Thyroid gland (tissue), 4 donors: ENCODE measurements at places on chromosomes 16 and 17. TPM values are rescaled to one million over a fixed set of nuclear protein-coding genes. Genes with fewer than 3 reads are reported as not detected.

GPATCH8 gene
- total RNA-seq, result 62.3 TPM

- H3K4me1 ChIP-seq, result peaks cover under 1% of the 10 kb centered on the region
- no peaks in the 10 kb centered on the region for H3K27me3 ChIP-seq
- no peak overlapping the region for H3K4me3 ChIP-seq
- DNase-seq, result no peak
- no peak overlapping the region for H3K27ac ChIP-seq
These were observed 6.3 kb upstream of the PSMD7 start for GRCh38 chr16:74290356-74290755.

DNA sequence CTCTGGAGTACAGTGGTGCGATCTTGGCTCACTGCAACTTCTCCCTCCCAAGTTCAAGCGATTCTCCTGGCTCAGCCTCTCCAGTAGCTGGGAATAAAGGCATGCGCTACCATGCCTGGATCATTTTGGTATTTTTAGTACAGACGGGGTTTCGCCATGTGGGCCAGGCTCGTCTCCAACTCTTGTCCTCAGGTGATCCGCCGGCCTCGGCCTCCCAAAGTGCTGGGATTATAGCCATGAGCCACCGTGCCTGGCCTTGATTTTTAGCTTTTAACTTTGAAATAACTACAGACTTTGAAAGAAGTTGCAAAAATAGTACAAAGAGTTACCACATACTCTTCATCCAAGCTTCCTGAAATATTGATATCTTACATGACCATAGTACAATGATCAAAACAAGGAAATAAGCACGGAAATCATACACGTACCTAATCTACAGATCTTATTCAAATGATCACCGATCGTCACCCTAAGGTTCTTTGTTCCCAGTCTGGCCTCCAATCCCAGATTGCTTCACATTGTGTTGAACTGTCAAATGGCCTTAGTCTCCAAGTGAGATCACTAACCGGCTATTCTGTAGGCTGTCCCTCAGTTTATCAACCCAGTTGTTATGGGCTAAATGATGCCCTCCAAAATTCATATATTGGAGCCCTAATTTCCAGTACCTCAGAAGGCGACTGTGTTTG, 18.4 kb downstream of the NPIPA1 start:
- H3K27me3 ChIP-seq, result no peaks in the 10 kb centered on the region
- no peak overlapping the region for H3K27ac ChIP-seq
- no peaks in the 10 kb centered on the region for H3K4me1 ChIP-seq
- no peak for DNase-seq
- no peak overlapping the region for H3K4me3 ChIP-seq
- no peaks in the 10 kb centered on the region for H3K36me3 ChIP-seq

CFAP119 gene
- 11.6 TPM for total RNA-seq

GRCh38 chr17:3598078-3598477, 11.1 kb downstream of the TRPV1 start:
- no peak for DNase-seq
- H3K36me3 ChIP-seq, result no peaks in the 10 kb centered on the region
- no peaks in the 10 kb centered on the region for H3K27me3 ChIP-seq
- no peak overlapping the region for H3K27ac ChIP-seq
- no peak overlapping the region for H3K4me3 ChIP-seq

- no peaks in the 10 kb centered on the region for H3K36me3 ChIP-seq
- H3K4me3 ChIP-seq, result no peak overlapping the region
- H3K27ac ChIP-seq, result peak overlapping the region; percentile 95
- DNase-seq, result no peak
These were observed 1.2 kb downstream of the RPH3AL start for GRCh38 chr17:351449-351738.

DNA sequence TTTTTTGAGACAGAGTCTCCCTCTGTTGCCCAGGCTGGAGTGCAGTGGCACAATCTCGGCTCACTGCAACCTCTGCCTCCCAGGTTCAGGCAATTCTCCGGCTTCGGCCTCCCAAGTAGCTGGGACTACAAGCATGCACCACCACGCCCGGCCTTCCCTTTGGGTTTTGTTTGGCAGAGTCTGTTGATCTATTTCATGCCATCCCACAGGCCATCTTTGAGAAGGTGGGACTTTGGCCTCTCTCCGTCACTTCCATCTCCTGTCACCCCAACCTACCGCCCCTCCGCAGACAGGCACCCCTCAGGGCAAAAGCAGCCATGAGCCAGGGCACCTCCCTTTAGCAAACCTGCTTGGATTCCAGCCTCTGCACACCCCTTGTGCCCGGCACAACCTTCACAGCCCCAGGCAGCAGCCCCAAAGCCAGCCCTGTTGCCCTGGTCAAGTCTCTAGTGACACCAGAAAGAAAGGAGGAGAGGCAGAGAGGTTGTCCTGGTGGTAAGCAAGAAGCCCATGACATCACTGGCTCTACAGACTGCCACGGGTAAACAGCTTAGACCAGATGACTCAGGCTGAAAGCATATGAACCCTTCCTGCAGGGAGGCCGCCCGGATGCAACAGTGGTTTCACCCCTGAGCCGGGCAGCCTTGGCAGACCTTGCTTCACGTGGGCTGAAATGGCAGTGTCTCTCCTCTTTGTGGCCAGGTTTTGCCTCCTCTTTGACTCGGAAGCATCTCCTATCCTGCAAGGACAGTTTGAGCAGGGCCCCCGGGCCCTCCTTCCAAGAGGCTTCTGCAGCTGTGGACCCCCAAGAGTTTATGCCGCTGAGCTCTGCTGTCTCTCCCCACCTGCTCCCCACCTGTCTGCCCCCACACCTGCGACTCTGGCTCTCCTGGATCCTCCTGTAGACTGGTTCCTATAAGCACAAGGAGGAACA, 8.1 kb upstream of the TIMP2 start:
- no peak overlapping the region for H3K4me3 ChIP-seq
- peaks cover 14% of the 10 kb centered on the region for H3K4me1 ChIP-seq
- DNase-seq, result no peak

GRCh38 chr16:67664258-67664657, 2.3 kb downstream of the ENKD1 start:
- no peak for DNase-seq
- H3K36me3 ChIP-seq, result no peaks in the 10 kb centered on the region
- no peak overlapping the region for H3K27ac ChIP-seq
- H3K27me3 ChIP-seq, result no peaks in the 10 kb centered on the region
- peaks cover 37% of the 10 kb centered on the region for H3K4me1 ChIP-seq

HSD17B2 gene
- total RNA-seq, result not detected

KRTAP29-1 gene
- total RNA-seq, result not detected

GRCh38 chr17:61783556-61784304, 79.6 kb downstream of the BRIP1 start:
- no peak for DNase-seq
- no peak overlapping the region for H3K4me3 ChIP-seq
- no peak overlapping the region for H3K27ac ChIP-seq
- no peaks in the 10 kb centered on the region for H3K36me3 ChIP-seq
- H3K4me1 ChIP-seq, result no peaks in the 10 kb centered on the region

- peaks cover 43% of the 10 kb centered on the region for H3K4me1 ChIP-seq
- peak; percentile 55 for DNase-seq
- no peaks in the 10 kb centered on the region for H3K27me3 ChIP-seq
- H3K27ac ChIP-seq, result no peak within 1 kb of the TSS
- no peaks in the 10 kb centered on the region for H3K36me3 ChIP-seq
These were observed at the start of gene FAM171A2 for GRCh38 chr17:44363613-44364159. Gene FAM171A2 (minus strand): TSS chr17:44363853. CDS start chr17:44363714, 139 bp downstream.

- no peak for DNase-seq
- H3K4me3 ChIP-seq, result no peak overlapping the region
- no peak overlapping the region for H3K27ac ChIP-seq
- no peaks in the 10 kb centered on the region for H3K36me3 ChIP-seq
- H3K4me1 ChIP-seq, result no peaks in the 10 kb centered on the region
- H3K27me3 ChIP-seq, result no peaks in the 10 kb centered on the region
These were observed 5.5 kb downstream of the TVP23A start for GRCh38 chr16:10813099-10813455.

DNA sequence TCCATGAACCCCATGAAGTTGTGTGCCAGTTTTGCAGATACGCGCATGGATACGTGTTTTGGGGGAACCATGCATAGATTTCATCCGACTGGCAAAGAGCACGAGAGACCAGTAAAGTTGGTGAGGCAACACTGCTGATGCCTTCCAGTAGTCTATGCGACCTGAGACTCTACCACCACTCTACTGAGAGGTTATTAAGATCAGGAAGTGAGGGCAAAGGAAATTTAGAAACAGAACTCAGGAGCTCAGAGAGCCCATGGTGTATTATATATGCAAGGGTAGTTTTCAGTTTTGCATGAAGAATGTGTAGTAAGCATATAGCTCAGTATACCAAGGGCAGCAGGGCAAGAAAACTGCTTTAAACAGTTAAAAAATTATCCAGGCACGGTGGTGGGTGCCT, 4.2 kb downstream of the SLX4 start:
- no peaks in the 10 kb centered on the region for H3K27me3 ChIP-seq
- H3K36me3 ChIP-seq, result peaks cover under 1% of the 10 kb centered on the region
- H3K4me3 ChIP-seq, result no peak overlapping the region
- no peak for DNase-seq

- no peaks in the 10 kb centered on the region for H3K27me3 ChIP-seq
- H3K4me1 ChIP-seq, result peaks cover 11% of the 10 kb centered on the region
- no peaks in the 10 kb centered on the region for H3K36me3 ChIP-seq
- H3K4me3 ChIP-seq, result no peak overlapping the region
- DNase-seq, result no peak
These were observed 104.3 kb downstream of the ABCA8 start for GRCh38 chr17:68850749-68851510.

DNA sequence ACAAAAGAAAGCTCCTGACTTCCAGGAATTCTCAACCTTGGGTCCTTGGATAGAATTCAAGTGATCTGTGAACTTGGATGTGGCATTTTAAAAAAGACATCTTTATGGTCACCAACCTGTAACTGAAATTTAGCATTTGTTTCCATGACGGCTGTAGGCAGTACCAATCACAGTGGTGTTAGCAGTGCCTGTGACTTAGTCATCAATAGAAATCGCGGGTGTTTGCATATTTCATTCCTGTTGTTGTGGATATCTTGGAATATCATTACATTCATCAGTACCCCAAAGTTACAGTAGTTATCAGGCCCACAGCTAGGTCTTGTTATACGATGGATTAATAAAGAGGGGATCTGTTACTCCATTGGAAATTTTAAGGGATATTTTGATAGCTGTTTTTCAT, 81.6 kb downstream of the CMIP start:
- no peaks in the 10 kb centered on the region for H3K27me3 ChIP-seq
- no peak for DNase-seq
- no peak overlapping the region for H3K27ac ChIP-seq
- H3K36me3 ChIP-seq, result no peaks in the 10 kb centered on the region
- no peak overlapping the region for H3K4me3 ChIP-seq
- H3K4me1 ChIP-seq, result peaks cover 18% of the 10 kb centered on the region

DNA sequence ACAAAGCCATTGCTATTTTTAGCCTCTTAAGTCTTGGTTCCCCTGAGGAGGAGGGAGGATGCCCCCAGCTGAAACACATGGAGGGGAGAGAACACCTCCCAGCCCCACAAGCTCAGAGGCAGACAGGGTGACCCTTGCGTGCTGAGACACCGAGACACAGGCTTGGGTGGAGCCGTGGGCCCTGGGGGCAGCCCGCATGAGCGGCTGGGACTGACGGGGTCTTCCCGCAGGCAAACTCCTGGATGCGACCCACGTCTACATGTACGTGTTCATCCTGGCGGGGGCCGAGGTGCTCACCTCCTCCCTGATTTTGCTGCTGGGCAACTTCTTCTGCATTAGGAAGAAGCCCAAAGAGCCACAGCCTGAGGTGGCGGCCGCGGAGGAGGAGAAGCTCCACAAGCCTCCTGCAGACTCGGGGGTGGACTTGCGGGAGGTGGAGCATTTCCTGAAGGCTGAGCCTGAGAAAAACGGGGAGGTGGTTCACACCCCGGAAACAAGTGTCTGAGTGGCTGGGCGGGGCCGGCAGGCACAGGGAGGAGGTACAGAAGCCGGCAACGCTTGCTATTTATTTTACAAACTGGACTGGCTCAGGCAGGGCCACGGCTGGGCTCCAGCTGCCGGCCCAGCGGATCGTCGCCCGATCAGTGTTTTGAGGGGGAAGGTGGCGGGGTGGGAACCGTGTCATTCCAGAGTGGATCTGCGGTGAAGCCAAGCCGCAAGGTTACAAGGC, 9.8 kb downstream of the SLC16A3 start:
- no peaks in the 10 kb centered on the region for H3K27me3 ChIP-seq
- peak overlapping the region; percentile 87 for H3K27ac ChIP-seq
- H3K36me3 ChIP-seq, result peaks cover 11% of the 10 kb centered on the region
- peak; percentile 97 for DNase-seq
- no peak overlapping the region for H3K4me3 ChIP-seq

GRCh38 chr17:17056156-17056539, 13.9 kb downstream of the MPRIP start:
- H3K4me1 ChIP-seq, result peaks cover 68% of the 10 kb centered on the region
- H3K27ac ChIP-seq, result peak overlapping the region; percentile 62
- no peak for DNase-seq

DNA sequence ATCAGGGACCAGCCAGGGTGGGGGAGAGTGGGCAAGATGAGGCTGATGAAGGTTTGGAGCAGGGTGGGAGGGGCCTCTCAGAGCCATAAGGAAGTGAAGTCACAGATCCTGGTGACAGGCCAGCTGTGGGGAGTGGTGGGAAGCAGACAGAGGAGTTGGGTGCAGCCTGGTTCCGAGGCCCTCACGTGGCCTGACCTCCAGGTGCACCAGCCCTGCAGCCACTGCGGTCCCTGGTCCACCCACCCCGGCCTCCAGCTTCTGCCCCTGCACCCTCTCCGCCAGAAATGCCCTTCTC, 3.9 kb upstream of the ZFPM1 start:
- peaks cover 14% of the 10 kb centered on the region for H3K4me1 ChIP-seq
- no peak for DNase-seq
- H3K27me3 ChIP-seq, result no peaks in the 10 kb centered on the region
- no peak overlapping the region for H3K27ac ChIP-seq
- H3K4me3 ChIP-seq, result no peak overlapping the region
- H3K36me3 ChIP-seq, result no peaks in the 10 kb centered on the region

GRCh38 chr17:43846963-43847371, at the start of gene CD300LG:
Gene CD300LG (plus strand): TSS chr17:43847176. CDS start chr17:43847217, 41 bp downstream.
- no peak within 1 kb of the TSS for H3K4me3 ChIP-seq
- H3K27me3 ChIP-seq, result no peaks in the 10 kb centered on the region
- H3K4me1 ChIP-seq, result no peaks in the 10 kb centered on the region
- no peak within 1 kb of the TSS for H3K27ac ChIP-seq
- DNase-seq, result no peak

DNA sequence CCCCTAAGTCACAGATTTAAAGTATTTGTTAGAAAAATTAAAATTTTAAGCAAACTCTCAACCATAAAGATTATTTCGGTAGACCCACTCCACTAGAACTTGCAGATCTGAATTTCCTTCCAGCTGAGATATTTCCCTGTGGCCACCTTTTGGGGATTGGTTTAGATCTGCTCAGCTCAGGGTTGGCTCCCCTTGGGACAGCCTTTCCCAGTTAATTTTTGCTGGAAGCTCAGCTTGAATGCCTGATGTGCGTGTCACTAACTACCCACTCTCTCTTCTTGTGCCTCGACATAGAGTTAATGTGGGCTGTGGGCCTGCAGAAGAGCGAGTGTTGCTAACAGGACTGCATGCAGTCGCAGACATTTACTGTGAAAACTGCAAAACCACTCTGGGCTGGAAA, 57.6 kb downstream of the YPEL2 start:
- H3K27me3 ChIP-seq, result no peaks in the 10 kb centered on the region
- no peak for DNase-seq
- peaks cover 4% of the 10 kb centered on the region for H3K4me1 ChIP-seq
- H3K36me3 ChIP-seq, result peaks cover 16% of the 10 kb centered on the region
